ENCODE measurements at places on chromosomes 6 and 20.

DNA sequence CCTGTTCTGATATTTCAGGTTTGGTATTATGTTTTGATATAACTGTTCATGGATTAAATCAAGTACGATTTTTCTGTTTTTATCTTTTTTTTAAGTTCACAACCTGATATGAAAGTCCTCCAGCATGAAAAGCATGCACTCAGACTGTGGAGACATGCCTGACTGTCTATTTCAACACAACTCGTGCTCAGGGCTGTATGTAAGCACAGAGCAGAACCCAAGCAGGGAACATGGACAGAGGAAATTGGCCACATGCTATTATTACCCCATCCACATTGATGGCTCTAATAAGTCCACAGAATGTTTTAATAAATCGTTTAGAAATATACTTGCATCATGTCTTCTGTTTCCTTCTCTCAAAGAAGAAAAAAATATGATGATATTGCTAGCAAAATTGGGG, 730.4 kb downstream of the C6orf118 start:
- no peak for DNase-seq

- no peak for DNase-seq
Observed at GRCh38 chr20:12037521-12037920, 119.8 kb downstream of the BTBD3 start.

- DNase-seq: no peak
Observed at GRCh38 chr6:42332916-42333315, 115.3 kb upstream of the MRPS10 start.

- no peak for DNase-seq
Observed at GRCh38 chr20:58667975-58668374, 16.9 kb downstream of the STX16 start.

DNA sequence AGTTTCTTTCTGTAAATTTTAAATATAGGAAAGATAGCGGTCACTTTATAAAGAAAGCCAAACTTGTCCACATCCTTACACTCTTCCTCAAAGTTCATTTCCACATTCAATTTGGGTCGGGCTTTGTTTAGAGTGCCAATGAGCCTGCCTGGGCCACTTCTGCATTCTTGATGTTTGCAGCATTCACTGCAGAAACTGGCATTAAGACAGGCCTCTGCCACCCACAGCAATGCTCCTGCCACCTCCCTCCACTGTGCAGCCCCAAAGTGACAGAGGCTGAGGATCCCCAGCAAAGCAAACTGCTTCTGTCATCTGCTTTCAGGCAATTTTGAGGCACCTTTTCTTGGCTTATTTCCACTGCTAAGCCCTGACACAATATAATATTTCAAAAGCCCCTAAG, 61.2 kb downstream of the TNFAIP3 start:
- no peak for DNase-seq

DNA sequence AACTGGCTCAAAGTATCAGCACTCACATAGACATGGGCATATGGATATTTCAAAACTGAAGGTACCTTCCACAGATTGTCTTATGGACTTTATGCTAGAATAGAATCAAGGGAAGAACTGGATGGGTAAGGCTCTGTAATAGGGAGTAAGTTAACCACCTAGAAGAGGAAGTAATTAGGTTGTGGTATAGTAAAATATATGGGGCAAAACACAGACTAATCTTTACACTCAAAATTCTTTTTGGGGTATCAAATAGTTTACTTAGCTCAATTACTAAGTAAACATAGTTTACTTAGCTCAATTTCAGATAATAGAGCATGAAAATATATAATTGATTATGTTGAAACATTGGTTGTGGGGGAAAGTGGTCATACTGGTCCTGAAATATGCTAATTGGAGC, 94.2 kb upstream of the ATXN1 start:
- DNase-seq: no peak

DNA sequence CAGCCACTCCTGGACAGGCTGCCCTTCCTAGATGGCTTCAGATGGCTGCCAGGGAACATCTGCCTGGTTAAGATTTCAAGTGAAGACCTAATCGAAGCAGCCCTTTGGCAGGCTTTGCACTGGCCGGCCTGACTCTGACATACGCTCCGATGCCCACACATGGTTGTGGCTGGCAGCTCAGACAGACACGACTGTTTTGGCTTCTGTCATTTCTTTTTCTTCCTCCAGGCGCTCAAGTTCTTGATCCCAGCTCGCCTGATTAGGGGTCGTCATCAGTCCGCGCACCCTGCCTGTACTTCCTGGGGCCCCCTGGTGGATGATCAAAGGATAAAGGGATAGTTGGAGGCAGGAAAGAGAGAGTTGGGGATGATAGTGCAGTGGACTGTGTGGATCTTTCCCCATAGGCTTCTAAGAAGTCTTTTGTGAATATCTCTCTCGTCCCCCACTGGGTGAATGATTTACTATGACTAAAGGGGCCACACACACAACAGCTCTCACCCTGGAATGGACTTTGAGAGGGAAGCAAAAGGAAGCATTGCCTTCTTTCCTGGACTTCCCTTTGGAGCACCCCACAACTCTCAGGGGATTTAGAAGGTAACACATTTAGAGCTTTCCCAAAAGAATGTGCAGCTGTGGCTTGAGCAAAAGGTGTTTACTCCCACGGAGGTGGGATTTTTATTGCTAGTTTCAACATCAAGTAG, 21.4 kb upstream of the TRAM2 start:
- DNase-seq: peak; percentile 57

DNA sequence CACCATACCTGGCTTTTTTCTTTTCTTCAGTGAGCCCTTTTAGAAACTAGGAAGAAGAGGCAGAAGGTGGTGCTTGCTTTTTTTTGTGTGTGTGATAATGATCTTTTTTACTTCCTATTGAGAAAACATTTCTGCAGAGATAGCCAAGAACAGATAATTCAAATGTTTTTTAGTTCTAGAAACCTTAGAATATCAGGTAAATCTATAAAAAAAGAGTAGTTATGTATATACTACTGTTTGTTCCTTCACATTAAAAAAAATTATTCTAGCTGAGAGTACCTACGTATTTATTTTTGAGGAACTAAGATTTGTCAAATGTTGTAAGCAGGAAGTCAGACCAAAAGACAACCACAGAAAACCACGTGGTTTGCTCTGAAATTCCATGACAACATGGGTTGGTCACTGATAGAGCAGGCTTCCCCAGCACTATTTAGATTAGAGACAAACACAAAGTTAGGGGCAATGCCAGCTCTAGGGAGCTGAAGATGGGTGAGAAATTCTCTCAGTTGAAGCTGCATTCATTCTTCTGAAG, 12.8 kb downstream of the STK4 start:
- DNase-seq: peak; percentile 28

- no peak for DNase-seq
Observed at GRCh38 chr20:60428651-60429050, 470.4 kb downstream of the CDH26 start.

- peak; percentile 48 for DNase-seq
Observed at GRCh38 chr6:110415086-110415916, at the start of gene DDO. DDO (minus strand) TSS chr6:110415575; CDS start chr6:110413462, 2,113 bp downstream.

DNA sequence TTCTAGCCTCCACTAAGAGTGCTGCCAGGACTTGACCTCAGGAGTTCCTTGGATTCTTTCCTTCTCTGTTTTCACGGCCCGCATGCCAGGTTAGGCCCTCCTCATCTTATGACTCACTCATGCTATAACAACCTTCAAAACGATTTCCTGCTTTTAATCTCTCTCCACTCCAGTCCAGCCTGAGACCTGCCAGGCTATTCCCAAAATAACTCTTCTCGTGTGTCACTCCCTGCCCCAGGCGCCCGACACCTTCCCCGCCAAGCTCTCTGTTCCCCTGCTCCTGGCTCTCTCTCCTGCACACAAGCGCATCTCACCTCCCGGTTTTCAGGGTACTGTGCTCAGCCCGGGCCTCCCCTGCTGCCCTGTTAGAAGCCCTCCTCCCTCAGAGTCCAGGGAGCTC, 64.1 kb upstream of the RPS6KA2 start:
- DNase-seq: peak; percentile 77

DNA sequence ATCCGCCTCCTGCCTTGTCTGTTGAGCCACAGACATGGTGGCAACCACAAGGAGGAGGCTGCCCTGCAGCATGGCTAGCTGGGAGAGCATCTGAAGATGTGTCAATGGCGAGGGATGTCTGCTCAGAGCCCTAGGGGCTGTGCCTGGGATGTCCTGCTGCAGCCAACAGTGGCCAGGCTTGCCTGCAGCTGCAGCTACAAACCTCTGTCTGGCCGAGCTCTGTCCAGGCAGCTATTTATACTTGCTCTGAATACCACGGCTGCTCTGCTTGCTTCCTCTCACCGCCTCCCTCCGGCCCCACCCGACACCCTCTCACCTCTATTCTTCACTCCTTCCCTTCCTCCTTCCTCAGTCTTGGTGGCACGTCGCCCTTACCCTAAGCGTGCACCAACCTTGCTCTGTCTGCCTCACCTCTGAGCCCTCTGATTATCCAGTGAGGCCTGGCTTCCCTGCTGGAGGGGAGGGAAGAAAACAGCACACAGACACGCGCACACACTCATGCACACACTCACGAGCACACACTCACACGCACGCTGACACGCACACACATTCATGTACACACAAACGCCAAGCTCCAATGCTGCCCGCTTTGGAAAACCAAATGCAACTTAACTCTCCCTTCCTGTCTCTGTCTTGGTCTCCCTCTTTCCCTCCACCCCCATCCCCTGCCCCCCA, at the start of gene ANGPT4:
ANGPT4 (minus strand) TSS at position 210 of the 675 bp plus-strand sequence; CDS start at position 90, 120 bp downstream.
- no peak for DNase-seq

DNA sequence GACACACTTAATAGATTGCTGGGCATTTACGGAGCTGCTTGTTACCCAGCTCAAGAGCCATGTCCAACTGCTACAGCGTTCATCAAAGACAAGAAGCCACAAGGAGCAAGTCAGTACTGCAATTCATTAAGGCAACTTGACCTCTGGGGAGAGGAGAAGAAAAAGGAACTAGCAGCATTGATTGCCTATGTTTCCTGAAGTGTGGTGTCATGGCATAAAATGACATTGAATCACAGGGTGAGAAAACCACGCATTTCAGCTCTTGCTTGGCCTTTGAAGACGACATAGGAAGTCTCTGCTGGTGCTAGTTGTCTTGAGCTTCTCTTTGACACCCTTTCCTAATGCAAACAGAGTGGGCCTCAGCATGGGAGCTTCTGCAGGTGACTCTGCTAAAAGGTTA, 139.1 kb downstream of the CDH26 start:
- no peak for DNase-seq
